ENCODE measurements at places on chromosomes 13 and 19.

- DNase-seq: no peak
Measured at GRCh38 chr19:6995054-6995453, 26.2 kb downstream of the MBD3L2B start.

GRCh38 chr13:82803341-82803740, 1078.9 kb downstream of the SLITRK1 start:
- DNase-seq: no peak

DNA sequence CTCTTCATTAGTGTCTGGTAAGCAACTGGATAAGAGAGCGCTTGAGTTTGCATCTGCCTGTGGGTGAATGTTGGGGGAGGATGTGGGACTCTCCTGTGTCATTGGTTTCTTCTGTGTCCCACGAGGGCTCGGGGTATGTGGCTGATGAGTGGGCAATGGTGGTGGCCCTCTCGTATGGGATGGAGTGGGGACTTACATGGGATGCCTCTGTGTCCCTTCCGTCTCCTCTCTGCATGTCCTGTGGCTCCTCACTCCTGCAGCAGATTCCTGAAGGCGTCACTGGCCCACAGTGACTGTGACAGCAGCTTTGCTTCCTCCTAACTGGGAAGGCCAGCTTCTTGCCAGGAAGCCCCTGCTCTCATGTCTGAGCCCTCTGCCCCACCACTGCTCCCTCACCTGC, 2.6 kb upstream of the LRP3 start:
- no peak for DNase-seq

GRCh38 chr13:49225223-49226042, 5.3 kb downstream of the MLNR start:
- no peak for DNase-seq

GRCh38 chr19:18194554-18195238, 1.7 kb downstream of the MPV17L2 start:
- DNase-seq: no peak

DNA sequence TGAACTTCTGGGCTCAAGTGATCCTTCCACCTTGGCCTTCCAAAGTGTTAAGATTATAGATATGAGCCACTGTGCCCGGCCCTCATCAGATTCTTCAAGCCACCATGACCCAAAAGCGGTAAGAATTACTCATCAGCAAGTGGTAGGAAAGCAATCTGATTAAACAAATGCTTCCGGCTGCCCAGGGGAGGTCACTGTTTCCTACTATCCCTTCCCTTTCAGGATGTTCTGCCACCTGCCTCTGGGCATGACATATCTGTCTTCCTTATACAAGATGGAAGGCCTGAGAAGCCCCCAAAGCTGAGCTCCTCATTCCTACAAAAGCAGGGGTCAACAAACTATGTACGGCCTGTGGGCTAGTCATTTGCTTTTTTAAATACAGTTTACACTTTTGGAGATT, 7.0 kb downstream of the ABHD8 start:
- no peak for DNase-seq

DNA sequence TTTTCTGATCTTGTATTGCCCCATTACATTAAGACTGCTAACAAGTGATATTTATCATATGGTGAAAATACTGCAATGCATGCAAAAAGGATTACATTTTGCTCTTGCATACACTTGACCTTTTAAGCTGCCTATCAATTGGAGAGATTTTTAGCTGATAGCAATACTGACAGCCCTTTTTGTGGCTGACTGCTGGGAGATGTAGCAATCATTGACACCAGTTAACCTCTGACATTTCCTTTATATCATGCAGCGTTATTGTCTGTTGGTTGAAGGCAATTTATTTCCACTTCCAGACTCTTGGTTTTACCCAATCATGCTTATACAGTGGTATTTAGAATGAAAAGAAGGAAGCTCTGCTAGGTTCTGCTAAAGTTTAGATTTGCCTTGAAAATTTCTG, 364.0 kb downstream of the LMO7 start:
- DNase-seq: no peak

GRCh38 chr19:7516333-7516732, 430 bp downstream of the ZNF358 start:
- no peak for DNase-seq

DNA sequence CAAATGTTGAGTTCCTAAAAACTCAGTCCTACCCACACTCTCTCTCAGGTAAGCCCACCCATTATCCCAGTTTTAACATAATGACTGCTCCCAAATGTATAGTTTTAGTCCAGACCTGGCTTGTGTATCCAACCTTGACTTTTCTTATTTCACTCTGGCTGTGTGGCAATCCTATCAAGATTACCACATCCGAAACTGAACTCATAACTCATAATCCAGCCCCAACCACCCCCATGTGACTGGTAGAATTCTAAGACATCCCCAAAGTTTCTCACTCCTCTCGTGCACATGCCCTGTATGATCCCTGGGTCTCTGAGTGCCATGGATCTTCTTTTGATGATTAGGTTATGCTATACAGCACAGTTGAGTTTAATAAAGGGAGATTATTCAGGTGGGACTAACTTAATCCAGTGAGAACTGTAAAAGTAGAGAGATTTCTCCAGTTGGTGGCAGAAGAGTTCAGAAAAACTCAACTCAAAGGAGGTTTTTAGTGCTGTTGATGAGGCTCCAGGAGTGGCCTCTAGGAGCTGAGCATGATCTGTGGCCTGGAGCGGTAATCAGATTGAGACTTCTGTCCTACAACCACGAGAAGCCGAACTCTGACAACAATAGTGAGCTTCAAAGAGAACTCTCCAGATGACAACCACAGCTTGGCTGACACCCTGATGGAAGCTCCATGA, 413.4 kb downstream of the ZNF536 start:
- no peak for DNase-seq

DNA sequence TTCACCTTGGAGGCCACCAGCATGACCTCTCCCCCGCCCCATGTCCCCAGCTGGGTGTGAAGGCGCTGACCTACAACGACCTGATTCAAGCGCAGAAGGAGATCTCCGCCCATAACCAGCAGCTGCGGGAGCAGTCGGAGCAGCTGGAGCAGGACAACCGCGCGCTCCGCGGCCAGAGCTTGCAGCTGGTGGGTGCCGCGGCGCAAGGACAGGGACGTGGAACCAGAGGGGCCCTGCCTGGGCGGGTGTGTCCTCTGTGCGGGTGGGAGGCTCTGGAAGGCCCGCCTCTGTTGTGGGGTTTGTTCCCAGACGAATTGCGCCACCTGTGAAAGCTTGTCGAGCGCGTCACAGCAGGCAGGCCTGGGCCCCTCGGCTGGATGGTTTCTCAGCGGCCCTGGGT, 22.3 kb downstream of the PLEKHJ1 start:
- peak; percentile 24 for DNase-seq

GRCh38 chr19:33302974-33303790, 848 bp upstream of the CEBPA start:
- DNase-seq: no peak

GRCh38 chr13:24671386-24672113, 8.7 kb upstream of the ATP12A start:
- DNase-seq: peak; percentile 14

- DNase-seq: no peak
Measured at GRCh38 chr13:47904241-47904640, 96.8 kb downstream of the SUCLA2 start.

GRCh38 chr13:99282264-99283231, 24.4 kb upstream of the GPR18 start:
- DNase-seq: no peak

DNA sequence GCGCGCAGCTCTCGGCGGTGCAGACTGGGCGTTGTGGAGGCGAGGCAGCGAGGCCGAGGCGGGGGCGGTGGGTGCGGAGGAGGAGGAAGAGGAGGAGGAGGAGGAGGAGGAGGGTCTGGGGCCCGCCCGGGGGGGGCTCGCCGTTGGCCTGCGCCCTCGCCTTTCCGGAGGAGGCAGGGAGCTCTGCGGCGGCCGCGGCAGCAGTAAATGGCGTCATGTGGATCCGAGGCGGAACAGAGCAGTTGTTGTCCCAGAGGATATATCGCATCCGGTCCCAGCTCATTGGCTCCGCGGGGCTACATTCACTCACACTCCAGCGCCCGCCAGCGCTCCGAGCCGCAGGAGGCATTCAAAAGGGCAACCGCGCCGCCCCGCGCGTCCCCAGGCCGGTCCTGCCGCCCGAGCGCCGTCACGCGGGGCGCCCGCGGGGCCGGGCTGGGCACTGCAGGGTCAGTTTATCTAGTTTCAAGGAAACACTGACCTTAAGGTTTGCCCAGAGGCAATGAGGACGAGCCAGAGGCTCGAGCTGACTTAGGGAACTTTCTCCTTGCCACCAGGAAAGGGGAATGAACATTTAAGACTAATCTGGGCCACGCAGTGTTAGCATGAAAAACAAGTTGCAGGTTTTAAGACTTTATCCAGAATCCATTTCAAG, at the start of gene SPRY2:
Gene SPRY2 (minus strand): TSS at position 26 of the 655 bp plus-strand sequence. CDS start 3,421 bp downstream, outside the sequence.
- peak; percentile 96 for DNase-seq

DNA sequence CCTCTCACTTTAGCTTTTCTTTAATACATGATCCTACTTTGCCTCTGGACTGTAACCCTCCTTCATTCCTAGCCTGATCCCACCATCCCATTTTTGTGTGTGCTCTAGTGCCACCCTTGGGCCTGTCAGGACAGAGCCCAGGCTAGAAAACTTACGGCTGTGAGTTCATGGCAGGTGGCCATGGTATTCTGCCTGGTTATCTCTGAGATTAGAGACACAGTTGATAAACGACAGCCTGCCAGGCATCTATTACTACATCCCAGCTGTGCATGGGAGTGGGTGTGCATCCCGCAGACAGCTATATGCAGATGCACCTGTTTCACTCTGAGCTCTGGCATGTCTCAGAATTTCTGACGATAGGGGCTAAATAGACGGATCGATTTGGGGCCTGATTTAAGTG, 110.9 kb downstream of the HS6ST3 start:
- DNase-seq: no peak

Measured in globus pallidus (tissue), 1 donor.